ENCODE measurements at places on chromosomes 5 and 9. TPM values are rescaled to one million over a fixed set of nuclear protein-coding genes. Genes with fewer than 3 reads are reported as not detected.

DNA sequence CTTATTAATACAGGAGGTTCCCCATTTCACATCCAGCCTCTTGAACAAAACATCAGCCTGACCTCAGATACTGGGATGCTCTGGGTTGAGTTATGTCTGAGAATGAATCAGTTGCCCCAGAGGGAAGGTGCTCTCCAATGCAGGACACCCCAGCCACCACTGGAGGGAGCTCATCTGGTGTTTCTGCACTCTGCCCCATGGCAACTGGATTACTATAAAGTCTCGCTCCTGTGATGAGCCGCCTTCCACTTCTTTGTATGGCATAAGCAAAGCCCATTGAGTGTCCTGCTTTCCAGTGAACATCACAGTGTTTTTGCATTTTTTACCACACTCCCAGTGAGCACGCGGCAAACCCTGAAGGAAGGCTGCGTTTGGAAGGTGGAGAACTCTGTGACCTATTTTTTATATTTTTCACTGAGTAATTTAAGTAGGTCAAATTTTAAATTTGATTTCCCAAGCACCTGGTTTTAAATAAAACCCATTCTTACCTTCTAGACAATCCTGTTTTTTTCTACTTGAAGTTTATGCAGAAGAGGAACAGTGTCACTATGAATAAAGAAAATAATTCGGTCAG is 176.9 kb upstream of the WWC1 start:
- no peak for DNase-seq

Gene GARNL3
- total RNA-seq, result 87.7 TPM

- DNase-seq, result no peak
These were observed 34.9 kb downstream of the NSA2 start for GRCh38 chr5:74801941-74802340.

Gene C5orf63
- 7.5 TPM for total RNA-seq

Gene CBY3
- 0.64 TPM for total RNA-seq

DNA sequence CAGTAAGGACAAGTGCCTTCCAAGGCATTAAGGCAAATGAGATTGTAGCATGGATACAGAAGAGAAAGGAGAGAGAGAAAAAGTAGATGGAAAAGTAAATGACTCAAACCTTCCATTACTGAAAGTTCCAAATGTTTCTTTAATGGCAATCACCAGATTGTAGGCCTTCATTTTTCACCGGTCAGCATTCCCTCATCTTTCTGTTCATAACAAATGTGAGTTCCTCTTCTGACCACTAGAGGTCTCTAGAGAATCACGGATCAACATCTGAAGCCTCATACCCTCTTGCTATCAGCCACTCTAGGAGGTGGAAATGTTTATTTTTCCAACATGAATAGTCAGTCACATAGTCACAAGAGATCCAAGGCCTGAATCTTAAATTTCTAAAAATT is 73.6 kb upstream of the RPS23 start:
- DNase-seq, result peak; percentile 62

Gene SDHA
- total RNA-seq, result 70.0 TPM

- DNase-seq, result no peak
These were observed 176.4 kb downstream of the FGF18 start for GRCh38 chr5:171595801-171596231.

DNA sequence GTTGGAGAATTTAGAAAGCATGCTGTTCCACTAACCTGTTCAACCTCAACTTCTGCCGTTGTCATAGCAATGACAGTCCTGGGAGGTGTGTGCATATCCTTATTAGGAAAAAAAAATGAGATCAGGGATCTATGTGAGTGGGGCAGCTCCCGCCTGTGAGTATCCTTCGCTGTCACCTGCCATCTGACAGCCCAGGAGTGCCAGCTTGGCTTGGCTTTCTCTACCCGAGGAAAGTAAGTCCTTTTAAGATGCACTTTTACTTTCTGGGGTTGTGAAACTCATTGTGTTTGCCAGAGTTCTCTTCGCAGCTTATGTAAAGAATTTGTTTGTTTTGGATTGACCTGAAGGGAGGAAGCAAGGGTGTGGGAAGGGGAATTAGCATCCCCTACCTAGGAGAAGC is 21.8 kb downstream of the PCDHAC2 start:
- peak; percentile 78 for DNase-seq

DNA sequence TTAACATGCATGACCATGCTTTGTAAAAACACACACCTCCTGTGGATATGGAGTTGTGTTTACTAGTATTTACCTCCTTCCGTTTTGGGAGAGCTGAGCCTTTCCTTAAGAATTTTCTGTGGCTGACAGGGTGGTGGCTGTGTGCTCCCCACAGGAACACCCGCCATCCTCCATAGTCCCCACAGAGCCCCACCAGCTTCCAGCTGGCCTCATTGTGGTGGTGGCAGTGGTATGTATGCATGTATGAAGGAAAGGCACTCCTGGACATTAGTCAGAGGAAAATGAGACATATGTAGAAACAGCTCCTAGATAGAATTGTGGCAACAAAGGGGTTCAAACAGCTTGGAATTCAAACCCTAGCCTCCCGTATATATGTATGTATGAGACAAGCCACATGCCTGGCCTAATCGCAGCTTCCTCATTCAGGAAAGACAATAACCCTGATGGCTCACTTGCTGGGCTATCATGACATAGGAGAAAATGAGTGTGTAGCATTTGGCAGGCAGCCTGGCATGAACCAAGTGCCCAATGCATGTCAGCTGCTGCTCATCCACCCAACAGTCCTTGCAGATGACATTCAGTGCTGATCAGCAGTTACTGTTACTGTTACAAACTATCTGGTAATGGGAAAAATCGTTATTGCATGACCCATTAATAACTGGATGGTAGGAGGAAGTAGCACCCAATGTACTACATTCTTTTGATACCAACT is 459.7 kb downstream of the EBF1 start:
- DNase-seq, result peak; percentile 22

DNA sequence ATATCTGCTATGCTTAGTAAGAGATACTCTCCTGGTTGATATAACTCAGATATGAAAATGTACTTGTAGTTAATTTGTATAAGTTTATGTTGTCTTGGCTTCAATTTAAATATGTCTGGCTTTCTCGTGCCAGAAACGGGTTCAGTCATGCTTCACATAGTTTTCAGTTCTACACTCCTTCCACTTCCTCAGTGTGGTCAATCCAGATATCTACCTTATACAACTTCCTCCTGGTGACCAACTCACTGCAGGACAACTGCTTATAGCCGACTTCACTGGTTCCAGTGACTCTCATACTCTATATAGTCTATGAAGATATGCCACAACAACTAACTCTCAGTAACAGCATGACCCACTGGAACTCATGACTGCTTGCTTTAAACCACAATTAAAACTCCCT is 690.4 kb downstream of the SLCO4C1 start:
- no peak for DNase-seq

Gene PCDHGA11
- 29.1 TPM for total RNA-seq

GRCh38 chr5:14935341-14935740 is 63.8 kb upstream of the ANKH start:
- no peak for DNase-seq

- DNase-seq, result no peak
These were observed 1.4 kb downstream of the GPX3 start for GRCh38 chr5:151021746-151022145.

DNA sequence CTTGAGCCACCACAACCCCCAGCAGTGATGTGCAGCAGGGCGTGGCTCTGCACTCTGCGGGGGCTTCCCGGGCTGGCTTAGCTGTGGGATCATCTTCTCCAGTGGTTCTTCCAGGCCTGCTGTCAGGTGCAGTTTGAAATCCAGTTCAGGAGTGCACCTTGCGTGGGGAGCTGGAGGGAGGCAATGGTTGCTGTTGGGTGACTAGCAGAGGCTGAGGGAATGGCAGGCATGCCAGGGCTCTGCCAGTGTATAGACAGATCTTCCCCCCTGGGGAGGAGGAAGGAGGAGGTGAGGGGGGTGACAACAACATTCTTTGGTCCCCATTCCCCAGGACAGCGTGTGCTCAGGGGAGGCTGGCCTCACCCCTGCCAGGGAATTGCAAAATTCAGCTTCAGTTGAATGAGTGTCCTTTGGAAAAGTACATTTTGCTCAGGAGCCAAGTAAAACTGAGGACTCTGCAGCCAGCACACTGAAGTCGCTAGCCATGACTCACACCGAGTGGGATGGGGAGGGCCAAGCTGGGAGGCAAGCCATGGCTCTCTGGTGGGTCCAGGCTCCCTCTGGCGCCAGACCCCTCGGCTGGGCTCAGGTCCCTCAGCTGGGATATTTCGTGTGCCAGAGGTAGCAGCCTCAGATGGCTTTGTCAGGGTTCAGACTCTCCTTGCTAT is 35.0 kb downstream of the ERGIC1 start:
- DNase-seq, result peak; percentile 74

DNA sequence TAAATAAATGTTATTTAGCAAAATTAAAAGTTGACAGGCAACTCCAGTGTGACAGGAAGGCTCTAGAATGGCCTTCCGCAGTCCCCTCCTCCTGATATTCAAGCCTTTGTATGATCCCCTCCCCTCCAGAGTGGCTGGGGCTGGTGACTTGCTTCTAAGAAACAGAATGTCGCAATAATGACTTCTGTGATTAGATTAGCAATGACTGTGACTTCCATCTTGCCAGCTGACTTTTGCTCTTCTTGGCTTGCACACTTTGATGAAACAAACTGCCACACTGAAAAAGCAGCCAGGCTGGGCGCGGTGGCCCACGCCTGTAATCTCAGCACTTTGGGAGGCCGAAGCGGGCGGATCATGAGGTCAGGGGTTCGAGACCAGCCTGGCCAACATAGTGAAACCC is 106.5 kb upstream of the LARP1 start:
- no peak for DNase-seq

DNA sequence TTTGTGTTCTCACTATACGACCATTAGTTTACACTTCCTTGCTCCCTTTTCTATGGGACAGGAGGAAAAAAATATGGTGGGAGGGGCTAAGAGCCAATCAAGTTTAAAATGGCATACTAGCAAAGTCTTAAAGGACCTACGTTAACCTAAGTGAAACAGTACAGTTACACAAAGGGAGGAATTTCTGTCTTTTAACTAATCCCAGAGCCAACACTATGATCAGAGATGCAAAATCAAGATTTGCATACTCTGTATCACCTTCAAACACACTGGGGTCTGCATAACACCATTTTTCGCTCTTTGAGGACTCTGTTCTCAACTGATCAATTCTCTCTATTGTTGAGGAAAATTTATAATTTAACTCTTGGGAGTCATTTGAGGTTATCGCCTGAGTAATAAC is 49.8 kb downstream of the ALDH1A1 start:
- no peak for DNase-seq

DNA sequence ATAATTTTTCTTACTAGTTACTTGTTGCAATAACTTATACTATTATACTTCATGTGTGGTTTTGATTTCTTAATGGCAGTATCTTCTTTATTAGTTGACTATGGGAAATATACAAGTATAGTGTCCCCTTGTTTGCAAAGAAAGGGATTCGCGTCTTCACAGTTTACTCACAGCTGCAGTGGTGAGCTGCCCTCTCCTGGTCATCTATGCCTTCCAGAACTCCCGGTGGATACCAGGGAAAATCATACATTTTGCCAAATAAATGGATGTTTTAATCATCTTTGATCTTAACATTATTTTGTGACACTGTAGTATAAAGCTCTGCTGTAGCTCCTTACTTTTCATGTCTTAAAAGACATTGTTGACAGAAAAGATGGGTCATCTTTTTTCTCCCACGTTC is 142.0 kb downstream of the ZCCHC7 start:
- no peak for DNase-seq

GRCh38 chr9:131892902-131893500 is 153.1 kb upstream of the RAPGEF1 start:
- no peak for DNase-seq

DNA sequence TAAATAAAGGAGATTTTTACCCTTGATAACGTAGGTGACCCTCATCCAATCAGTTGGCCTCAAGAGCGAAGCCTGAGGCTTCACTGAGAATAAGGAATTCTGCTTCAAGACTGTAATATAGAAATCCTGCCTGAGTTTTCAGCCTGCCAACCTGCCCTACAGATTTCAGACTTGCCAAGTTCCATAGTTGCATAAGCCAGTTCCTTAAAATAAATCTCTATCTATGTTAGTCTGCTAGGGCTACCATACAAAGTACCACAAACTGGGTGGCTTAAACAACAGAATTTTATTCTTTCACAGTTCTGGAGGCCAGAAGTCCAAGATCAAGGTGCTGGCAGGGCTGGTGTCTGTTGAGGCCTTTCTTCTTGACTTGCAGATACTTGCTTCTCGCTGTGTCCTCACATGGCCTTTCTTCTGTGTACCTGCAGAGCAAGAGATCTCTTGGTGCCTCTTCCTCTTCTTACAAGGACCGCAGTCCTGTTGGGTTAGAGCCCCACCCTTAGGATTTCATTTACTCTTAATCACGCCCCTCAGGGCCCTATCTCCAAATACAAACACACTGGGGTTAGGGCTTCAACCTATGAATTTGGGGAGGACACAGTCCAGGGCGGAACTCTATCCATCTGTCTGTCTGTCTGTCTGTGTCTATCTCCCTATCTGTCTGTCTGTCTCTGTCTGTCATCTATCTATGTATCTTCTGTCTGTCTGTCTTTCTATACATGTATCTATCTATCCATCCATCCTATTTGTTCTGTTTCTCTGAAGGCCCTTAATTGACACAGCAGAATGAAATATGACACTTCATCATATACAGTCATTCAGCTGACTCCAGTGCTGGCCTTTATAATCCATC is 17.0 kb upstream of the CMBL start:
- DNase-seq, result no peak

GRCh38 chr5:80960531-80961375 is 590 bp downstream of the RASGRF2 start:
- DNase-seq, result no peak

- DNase-seq, result no peak
These were observed 25.9 kb downstream of the ERGIC1 start for GRCh38 chr5:172859966-172860365.

DNA sequence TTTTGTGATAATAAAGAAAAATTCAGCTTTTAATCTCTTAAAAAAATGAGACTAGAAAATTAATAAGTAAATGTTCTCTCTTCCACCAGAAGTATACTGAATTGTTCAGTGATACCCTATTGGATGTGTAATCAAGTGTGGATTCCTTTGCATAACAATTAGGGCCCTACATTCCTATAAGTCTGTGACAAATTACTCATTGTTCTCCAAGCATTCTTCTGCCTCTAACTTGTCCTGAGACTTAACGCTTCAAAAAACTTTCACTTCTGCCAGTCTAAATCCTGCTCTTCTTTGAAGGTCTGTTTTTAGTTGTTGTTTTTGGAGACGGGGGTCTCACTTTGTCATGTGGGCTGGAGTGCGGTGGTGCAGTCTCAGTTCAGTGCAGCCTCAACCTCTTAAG is 9.2 kb upstream of the DDX46 start:
- DNase-seq, result no peak

All from cerebellum (tissue), 4 donors.